ENCODE measurements at places on chromosomes 5 and 9.

GRCh38 chr9:25964239-25964638 lies 286.0 kb upstream of the TUSC1 start:
- DNase-seq, result no peak

DNA sequence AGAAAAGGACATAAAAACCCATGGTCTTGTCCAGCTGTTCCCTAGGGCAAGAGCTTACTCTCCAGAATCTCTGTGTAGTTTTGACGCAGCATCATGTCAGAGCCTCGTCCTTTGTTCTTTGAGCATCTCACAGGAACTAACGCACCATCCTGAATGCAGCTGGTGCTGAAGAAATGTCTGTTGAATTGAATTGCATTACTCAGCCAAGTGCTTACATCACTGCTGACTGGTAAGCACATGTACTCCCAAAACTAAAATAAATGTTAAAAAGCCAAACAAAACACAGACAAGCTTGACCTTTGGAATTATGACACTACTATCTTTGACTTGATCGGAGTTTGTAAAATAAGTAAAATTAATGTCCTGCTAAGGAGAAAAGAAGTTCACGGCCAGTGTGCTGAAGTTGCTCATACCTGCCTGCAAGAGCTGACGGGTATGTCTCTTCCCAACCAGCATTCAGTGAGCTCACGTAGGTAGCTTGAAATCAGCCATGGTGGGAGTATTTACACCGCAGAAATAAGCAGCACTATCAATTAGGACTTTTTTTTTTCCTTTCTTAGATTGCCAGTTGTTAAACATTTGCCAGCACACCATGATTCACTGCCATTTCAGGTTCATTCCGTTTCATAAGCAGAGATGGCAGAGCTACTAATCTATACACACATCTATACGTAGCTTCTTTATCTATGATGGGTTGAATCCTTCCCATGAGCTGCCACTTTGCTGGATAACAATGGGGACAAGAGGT lies 310.6 kb upstream of the MSX2 start:
- DNase-seq, result no peak

DNA sequence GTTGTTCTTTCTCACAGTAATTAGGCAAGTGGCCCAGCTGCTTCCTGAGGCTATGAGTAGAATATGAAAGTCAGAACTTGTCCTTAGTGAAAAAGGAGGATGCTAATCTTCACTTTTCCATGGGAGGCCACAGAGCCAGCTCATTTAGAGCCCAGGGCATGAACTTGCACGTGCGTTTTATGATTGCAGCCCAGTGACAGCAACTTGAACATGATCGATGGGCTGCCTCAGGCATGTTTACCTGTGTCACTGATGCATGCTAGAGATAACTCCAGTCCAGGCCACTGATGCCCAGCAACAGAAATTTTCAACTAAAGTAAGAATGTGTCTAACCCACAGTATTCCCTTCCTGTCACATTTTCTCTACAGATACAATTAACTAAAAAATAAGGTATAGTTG lies 179.3 kb downstream of the CTNND2 start:
- no peak for DNase-seq

- no peak for DNase-seq
Observed at GRCh38 chr5:168531987-168532864, 3.1 kb downstream of the FBLL1 start.

DNA sequence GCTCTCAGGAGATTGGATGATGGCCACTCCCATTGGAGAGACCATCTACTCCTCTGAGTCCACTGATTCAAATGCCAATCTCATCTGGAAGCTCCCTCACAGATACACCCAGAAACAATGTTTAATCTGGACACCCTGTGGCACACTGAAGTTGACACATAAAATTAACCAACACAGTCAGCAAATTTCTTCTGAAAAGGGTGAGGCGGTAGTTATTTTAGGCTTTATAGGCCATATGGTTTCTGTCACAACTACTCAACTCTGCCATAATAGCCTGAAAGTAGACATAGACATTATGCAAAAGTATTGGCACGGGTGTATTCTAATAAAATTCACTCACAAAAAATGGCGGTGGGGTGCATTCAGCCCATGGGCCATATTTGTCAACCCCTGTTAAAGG lies 244.5 kb upstream of the VLDLR start:
- no peak for DNase-seq

DNA sequence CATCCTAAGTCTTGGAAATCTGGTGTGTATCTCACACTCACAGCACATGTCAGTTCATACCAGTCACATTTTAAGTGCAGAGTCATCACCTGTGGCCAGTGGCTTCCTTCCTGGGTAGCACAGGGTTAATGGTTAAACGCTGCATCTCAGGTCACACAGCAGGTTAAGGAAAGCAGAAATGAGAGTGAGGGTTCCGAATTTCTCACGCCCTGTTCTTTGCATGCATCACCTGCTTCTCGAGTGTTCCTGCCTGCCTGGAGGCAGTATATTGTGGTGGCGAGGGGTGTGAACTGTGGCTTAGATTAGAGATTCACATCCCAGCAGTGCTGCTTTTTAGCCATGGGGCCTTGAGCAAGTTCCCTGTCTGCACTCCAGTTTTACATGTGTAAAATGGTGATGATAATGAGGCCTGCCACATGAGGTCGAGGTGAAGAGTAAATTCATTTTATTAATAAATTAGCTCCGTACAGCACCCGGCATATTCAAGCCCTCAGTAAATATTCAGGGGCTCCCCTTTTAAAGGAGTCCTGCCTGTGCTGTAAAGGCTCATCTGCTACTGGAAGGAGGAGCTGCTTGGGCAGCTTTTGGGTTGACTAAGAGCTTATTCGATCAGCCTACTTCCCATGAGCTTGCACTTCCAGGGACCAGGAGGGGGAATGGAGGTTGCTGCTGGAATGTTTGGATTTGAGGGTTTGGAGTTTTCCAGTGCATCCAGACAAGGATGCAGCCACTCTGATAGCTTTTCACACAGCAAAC lies 61.1 kb upstream of the SAP30L start:
- DNase-seq, result no peak

- no peak for DNase-seq
Observed at GRCh38 chr5:92492908-92493307, 1088.1 kb downstream of the NR2F1-AS1 start.

GRCh38 chr5:172529896-172530295 lies 75.6 kb upstream of the SH3PXD2B start:
- no peak for DNase-seq

DNA sequence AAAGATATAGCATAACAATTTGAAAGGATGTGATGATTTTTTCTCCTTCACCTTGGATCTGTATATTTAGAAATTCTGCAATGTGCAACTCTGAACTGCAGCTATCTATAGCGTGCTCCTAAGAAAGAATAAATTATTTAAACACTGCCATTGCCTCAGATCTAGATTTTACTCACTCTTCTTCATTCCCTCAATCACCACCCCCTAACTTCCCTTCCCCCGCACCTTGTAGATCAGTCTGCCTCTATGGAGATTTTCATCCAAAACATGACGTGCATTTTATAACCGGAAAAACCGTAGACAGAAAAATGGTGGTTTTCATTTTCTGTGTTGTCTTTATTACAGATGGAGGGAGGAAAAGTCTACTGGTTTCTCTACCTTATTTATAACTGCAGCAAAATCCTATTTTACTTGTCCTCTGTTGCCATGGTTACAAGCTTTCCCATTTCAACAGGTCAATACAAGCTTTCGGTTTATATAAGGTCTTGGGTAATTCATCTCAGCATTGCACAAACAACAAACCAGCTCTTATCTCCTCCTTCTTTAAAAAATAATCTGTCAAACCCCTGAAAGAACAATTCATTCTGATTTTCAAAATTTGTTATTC lies 480.0 kb downstream of the TAF11L14 start:
- no peak for DNase-seq

DNA sequence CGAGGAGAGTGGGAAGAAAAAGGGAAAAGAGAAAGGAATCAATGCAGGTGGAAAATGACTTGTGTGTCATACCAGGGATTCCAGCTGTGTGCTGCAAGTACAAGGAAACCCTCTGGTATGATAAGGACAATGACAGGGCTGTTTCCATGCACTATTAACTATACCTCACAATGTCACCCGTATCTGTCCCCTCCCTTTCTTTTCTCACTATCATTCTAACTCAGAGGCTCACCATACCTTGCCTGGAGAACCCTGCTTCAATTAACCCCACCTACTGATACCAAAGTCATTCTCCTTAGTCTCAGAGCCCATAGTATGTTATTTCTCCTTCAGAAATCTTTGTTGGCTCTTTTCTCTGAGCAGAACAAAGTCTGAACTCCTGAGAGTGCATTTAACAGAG lies 236.2 kb upstream of the NREP start:
- no peak for DNase-seq

DNA sequence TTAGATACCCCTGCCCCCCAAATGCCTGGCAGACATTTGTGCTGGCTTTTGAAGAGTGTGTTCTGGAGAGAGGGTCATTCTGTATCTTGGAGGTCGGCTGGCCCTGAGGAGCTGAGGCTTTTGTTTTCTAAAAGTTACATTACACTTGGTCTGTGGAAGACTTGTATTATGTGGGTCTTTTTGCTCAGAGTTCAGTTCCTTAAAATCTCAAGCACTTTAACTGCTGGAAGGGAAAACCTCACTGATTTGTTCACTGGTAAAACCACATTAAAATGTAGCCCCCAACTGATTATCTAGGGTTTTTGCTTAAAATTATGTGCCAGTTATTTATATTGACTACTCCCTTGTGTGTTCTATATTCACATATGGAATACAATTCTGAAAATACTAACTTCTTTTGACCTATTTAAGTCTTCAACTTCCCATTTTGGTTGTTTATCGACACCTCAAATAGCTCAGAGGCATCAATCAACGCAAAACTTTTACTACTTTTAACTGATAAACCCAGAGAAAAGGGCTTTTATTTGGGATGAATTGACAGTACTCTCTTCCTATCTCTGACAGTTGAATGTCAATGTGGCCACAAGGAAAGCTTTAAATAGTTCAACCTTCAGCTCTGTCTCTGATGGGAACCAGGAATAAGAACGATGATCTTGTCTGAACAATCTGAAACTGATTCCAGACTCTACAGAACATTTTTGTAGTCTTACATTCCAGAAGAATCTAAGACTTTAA lies 54.0 kb upstream of the MAP3K1 start:
- no peak for DNase-seq

DNA sequence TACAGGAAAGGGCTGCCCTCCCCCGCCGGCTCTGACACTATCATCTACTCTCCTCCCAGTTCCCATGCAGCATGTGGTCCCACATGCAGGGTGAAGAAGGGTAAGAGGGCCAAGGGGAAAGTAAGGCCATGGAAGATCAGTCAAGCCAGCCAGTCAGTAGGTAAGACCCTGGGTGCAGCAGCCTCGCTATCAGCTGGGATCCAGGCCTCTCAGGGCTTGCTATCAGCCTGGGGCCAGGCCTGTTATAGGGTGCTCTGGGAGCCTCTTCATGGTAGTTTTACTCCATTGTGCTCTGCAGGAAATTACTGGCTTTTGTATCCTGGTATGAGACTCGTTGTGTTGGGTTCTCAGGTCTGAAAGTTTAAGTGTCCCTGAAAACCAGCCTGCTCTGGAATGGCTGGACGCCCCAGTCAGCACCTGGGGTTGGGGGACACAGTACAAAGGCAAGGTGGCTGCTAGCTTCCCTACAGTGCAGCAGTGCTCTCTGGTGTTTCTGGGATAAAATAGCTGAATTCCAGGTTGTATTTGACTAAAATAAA lies 21.4 kb downstream of the SLC22A4 start:
- DNase-seq, result no peak

DNA sequence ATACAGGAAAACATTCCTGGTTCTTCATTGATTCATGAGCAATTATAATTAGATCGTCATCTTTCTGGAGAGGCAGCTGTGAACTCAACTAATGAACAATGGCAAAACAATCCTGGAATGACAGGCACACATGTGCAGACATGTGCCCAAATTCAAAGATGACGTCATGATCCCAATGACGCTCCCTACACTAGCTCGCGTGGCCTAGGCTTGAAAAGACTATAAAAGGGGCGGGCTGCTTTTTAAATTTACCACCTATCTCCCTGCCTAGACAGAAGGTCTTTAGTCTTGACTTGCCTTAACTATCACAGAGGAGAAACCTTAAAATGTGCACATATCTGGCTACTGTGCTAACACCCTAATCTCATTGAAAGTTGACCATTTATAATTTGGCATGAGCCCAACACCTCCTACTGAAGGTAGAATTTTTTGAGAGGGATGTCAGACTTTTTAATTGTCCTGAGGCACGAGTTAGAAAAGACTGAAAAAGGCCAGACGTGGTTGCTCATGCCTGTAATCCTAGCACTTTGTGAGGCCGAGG lies 88.2 kb downstream of the PRRT1B start:
- no peak for DNase-seq

GRCh38 chr9:68950188-68950587 lies 63.7 kb downstream of the PRKACG start:
- no peak for DNase-seq

DNA sequence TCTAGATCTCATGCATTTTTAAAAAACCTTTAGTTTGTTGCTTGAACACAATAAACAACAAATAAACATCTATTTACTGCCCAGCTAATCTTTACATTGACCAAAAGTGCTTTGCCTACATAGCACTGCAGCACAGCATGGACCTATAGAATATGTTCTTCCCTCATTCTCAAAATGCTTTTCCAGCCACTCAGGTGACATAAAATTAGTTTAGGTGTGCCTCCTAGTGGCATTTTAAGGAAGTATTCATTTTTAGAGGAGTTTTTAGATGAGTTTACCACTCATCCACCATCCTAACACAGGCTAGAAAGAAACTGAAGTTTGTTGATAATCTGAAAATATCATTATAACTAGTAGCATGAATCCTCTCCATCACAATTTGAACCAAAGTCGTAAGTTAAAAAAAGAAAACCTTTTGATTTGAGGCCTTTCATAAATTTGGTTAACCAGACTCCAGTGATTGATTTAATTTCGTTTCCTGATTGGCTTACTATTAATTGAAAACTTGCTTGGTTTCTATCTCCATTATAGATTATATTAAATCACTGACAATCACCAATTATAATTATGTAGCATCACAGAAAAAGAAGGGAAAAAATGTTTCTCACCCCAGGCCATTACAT lies 12.6 kb downstream of the PLGRKT start:
- no peak for DNase-seq

GRCh38 chr5:67249590-67249895 lies 52.9 kb upstream of the CD180 start:
- DNase-seq, result no peak

- no peak for DNase-seq
Observed at GRCh38 chr5:39216631-39217030, 2.7 kb downstream of the FYB1 start.

- no peak for DNase-seq
Observed at GRCh38 chr5:138011991-138012390, 20.9 kb downstream of the FAM13B start.

- DNase-seq, result no peak
Observed at GRCh38 chr9:114446036-114446435, 58.3 kb upstream of the AKNA start.

DNA sequence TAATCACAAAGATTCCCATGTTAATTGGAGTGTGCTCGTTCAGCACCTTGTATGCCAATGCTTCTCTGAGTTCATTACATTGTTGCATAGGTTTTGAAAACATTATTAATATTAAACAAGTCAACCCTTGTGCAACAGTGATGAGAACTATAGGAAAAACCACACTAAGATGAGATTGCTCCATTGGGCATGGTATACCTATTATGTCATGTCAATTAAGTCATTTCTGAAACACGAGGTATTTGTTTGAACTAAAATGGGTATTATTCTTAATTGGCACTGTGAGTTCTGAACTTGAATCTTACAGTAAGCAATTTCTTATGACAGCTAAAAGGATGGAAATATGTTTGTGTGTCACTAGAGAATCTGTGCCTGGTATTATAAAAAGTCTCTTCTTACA lies 447.7 kb downstream of the EFNA5 start:
- DNase-seq, result no peak

- DNase-seq, result no peak
Observed at GRCh38 chr9:115972843-115973595, 180.6 kb upstream of the PAPPA start.

- no peak for DNase-seq
Observed at GRCh38 chr5:161258438-161258837, 288.1 kb downstream of the GABRB2 start.

Measured in stimulated activated CD4-positive, alpha-beta T cell treated with anti-CD3 and anti-CD28 coated beads, Interleukin-2, amount 100 ng/mL, for 24 hours (primary cell).